MCF 10A (cell line): ENCODE measurements at places on chromosomes 11 and 22. TPM values are rescaled to one million over a fixed set of nuclear protein-coding genes. Genes with fewer than 3 reads are reported as not detected.

DDX17 gene
- total RNA-seq, result 322 and 422 TPM in 2 replicates

- DNase-seq, result no peak
- peaks cover 21% of the 10 kb centered on the region for H3K36me3 ChIP-seq
- H3K27ac ChIP-seq, result peak overlapping the region; percentile 54
Measured at GRCh38 chr11:93166862-93167261, 30.9 kb downstream of the SLC36A4 start.

- no peaks in the 10 kb centered on the region for H3K4me1 ChIP-seq
- no peak overlapping the region for H3K4me3 ChIP-seq
- H3K36me3 ChIP-seq, result no peaks in the 10 kb centered on the region
- no peak overlapping the region for H3K27ac ChIP-seq
Measured at GRCh38 chr11:112748713-112749543, 212.3 kb upstream of the NCAM1 start.

DNA sequence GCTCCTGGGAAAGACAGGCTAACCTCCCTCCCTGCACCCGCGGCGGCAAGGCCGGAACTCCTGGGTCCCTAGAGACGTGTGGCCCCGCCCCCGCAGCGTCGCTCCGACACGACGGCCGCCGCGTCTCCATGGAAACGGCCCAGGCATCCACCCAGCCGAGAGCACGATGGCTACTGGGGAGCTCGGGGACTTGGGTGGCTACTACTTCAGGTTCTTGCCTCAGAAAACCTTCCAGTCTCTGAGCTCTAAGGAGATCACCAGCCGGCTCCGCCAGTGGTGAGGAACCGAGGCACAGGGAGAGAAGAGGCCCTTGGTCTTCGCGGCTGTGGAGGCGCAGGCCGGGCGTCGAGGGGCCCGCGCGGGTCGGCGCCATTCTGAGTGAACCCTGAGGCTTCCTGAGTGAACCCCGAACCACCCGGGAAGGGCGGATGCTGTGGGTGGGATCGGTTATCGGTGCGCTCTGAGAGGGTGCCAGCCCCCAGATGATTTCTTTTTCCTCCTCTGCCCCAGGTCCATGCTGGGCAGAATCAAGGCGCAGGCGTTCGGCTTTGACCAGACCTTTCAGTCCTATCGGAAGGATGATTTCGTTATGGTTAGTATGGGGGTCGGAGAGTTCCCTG is at the start of gene CFAP300:
TSS of gene CFAP300 (plus strand) at position 133 of the 620 bp plus-strand sequence. CDS start at position 167, 34 bp downstream.
- DNase-seq, result peak; percentile 75
- peaks cover 5% of the 10 kb centered on the region for H3K4me1 ChIP-seq
- H3K4me3 ChIP-seq, result peak within 1 kb of the TSS; percentile 85
- peaks cover 20% of the 10 kb centered on the region for H3K36me3 ChIP-seq
- peak within 1 kb of the TSS; percentile 95 for H3K27ac ChIP-seq
- H3K27me3 ChIP-seq, result no peaks in the 10 kb centered on the region

TIGD3 gene
- 0.14 TPM in 1 of 2 replicates, not detected in the other for total RNA-seq

- H3K27ac ChIP-seq, result no peak overlapping the region
- H3K27me3 ChIP-seq, result peaks cover 26% of the 10 kb centered on the region
- no peaks in the 10 kb centered on the region for H3K4me1 ChIP-seq
- H3K36me3 ChIP-seq, result no peaks in the 10 kb centered on the region
- DNase-seq, result no peak
Measured at GRCh38 chr11:124339396-124340141, 19.6 kb upstream of the OR8D2 start.

DNA sequence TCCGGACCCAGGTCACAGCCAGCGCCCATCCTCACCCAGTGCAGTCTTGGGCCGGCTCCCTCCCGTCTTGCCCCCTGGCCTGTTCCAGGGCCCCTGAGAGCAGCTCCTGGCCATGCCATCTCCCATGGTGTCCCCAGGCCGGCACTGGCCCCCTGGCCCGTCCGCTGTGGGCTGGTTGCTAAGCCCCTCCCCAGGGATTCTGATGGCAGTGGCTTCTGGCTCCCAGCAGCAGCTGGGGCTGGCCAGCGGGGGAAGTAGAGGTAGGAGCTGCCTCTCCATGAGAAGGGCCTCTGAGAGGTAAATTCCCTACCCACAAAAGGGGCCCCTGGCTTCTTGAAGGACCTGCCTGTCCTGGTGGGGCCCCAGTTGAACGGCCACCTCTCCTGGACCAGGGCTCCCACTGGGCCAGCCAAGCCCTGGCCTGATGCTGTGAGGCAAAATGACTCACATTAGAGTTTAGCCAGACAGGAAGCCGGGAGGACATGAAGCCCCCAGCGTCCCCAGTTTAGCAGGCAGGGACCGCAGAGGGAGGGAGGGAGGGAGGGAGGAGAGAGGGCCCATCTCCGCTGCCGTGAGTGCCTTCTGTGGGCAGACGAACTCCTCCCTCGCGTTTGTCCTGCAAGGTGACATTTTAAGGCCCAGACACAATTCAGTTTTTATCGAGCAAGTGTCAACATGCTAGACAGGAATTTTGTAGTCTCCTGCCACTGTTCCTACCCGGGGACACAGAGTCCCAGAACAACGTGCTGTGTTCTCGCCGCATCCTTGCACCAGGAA is 32.9 kb upstream of the GAL start:
- H3K36me3 ChIP-seq, result no peaks in the 10 kb centered on the region
- H3K27me3 ChIP-seq, result peaks cover 35% of the 10 kb centered on the region
- H3K27ac ChIP-seq, result no peak overlapping the region
- no peaks in the 10 kb centered on the region for H3K4me1 ChIP-seq
- peak; percentile 9 for DNase-seq

BAIAP2L2 gene
- total RNA-seq, result 3.6 and 7.1 TPM in 2 replicates

BTBD18 gene
- not detected in 2 replicates for total RNA-seq

- peaks cover 5% of the 10 kb centered on the region for H3K36me3 ChIP-seq
- peaks cover 15% of the 10 kb centered on the region for H3K27me3 ChIP-seq
- H3K27ac ChIP-seq, result no peak overlapping the region
- DNase-seq, result no peak
- no peaks in the 10 kb centered on the region for H3K4me1 ChIP-seq
- H3K4me3 ChIP-seq, result no peak overlapping the region
Measured at GRCh38 chr22:39651053-39651996, 80.8 kb downstream of the CACNA1I start.

DNA sequence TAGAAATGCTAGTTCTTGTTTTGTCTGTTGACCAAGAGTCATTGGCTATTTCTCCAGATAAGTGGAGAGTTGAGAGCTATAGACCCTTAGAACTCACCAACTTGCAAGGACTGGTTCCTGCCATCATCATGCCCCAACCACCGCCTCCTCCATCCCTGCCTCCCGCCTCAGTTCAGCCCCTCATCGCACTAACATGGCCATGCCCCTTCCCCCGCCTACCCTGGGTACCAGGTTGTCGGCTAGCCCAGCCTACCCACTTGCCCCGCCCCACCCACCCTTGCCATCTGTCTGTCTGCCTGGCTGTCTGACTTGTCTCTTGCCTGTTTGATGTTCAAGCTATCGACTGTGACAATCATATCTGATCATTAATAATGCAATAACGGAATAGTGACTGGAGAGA is 154.1 kb downstream of the TRIM29 start:
- no peaks in the 10 kb centered on the region for H3K36me3 ChIP-seq
- H3K27me3 ChIP-seq, result peaks cover 87% of the 10 kb centered on the region
- DNase-seq, result no peak
- H3K27ac ChIP-seq, result no peak overlapping the region
- no peak overlapping the region for H3K4me3 ChIP-seq

PTGDR2 gene
- not detected in 2 replicates for total RNA-seq
